Fibroblast of skin of back (primary cell): ENCODE measurements at places on chromosomes 1 and 21.

GRCh38 chr1:21623410-21623961, 45.7 kb downstream of the RAP1GAP start:
- DNase-seq: no peak

GRCh38 chr1:108715932-108716331, 3.2 kb downstream of the FNDC7 start:
- peak; percentile 35 for DNase-seq

- DNase-seq: peak; percentile 69
Measured at GRCh38 chr1:6026095-6026809, 19.4 kb upstream of the KCNAB2 start.

- no peak for DNase-seq
Measured at GRCh38 chr1:214997685-214998084, 84.9 kb upstream of the KCNK2 start.

GRCh38 chr1:24735509-24736375, 9.5 kb upstream of the CLIC4 start:
- DNase-seq: peak; percentile 60

DNA sequence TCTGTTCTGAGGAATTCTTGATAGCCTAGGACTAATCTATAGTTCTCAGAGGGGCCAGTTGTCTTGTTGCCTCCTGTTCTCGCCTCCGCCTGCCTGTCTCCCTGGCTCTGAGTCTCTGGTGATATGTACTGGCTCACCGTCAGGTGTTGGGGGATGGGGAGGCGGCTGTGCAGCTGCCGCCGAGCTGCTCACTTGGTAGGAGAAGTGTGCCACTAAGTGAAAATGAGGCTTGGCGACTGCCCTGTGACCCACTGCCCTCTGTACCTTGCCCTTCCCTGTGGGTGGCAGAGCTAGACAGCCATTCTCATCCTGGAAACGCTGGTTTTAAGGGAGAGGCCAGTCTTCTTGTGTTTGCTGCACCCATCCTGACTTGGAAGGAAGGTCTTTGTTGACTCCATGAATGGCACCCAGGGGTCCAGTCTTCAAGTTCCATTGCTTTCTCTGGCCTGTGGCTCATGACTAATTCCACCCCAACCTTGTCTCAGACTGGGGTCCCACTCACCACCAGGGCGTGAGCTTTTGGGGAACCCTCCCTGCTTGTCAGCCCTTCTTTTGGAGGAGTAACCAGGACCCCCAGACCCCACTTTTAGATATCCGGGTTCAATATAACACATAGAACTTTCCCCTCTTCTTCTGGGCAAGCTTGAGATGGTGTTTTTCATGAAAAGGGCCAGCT, 120.6 kb downstream of the CACNA1E start:
- DNase-seq: no peak

- no peak for DNase-seq
Measured at GRCh38 chr1:231982871-231983587, 356.4 kb downstream of the DISC1 start.

DNA sequence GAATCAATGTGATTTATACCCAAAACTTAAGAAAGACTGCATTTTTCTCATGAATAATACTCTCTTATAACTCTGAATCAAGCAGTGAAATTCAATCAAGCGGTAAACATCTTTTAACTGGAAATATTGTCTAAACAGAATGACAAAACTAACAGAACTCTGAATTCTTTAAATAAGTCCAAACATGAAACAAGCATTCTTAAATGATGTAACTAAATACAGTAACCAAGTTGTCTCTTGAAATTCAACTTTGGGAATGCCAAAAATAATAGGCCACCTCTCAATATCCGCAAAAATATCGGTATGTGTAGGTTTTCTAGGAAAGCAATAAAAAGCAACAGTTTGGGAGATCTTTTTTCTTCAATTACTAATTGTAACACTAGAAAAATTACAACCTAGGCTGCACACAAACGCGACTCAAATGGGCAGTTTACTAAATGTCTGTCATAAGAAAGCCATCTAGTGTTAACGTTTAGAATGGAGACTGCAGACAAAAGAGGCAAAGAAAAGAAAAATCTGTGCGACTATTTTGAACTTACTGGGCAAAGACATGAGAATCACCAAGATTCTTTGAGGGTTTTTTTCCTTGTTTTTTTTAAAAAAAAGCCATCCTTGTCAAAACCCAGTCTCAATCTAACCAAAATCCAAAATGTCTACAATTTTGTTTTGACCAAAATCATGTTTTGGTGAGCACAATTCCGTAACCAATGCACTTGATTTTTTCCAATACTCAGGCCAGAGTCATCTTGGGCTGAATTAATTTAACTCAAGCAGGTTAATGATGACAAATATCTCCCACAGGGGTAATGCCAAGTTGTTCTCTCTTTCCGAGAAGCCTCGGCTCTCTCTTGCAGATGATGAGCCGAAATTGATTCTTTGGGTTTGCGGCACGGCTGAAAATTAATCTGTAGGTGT, 1.3 kb downstream of the SIPA1L2 start:
- DNase-seq: peak; percentile 70

- no peak for DNase-seq
Measured at GRCh38 chr1:235156740-235157139, 4.3 kb downstream of the RBM34 start.

DNA sequence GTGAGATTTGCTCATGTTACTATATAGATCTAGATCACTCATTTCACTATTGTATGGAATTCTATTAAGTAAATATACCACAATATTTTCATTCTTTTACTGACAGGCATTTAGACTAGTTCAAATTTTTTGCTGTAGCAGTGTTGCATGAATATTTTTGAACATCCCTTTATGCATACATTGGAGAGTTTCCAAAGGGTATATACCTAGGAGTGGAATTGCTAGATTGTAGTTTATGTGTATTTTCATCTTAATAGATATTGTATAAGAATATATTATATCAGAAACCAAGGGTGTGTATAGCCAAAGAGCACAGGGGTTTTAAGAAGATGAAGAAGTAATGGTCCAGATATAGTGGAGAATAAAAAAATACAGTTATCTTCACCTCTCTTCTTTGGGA, 6.2 kb downstream of the SCMH1 start:
- no peak for DNase-seq

DNA sequence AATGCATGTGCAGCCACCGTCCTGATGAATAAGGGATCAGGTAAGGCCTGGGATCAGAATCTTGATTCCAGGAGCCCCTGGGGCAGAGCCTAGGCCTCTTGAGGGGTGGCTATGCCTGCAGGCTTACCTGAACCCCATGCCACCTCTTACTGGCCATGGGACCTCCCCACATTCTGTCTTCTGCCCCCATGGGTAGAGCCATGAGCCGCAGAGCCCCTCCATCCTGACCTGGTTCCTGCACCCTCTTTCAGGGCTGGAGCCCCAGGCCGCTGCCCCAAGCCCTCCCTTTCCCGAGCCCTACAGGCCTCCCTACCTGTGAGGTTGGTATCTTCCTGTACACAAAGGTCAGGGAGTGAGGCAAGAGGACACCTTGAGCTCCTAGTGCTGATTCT, 120.8 kb downstream of the DMRTB1 start:
- no peak for DNase-seq

- peak; percentile 2 for DNase-seq
Measured at GRCh38 chr1:98147280-98147679, 226.4 kb upstream of the DPYD start.

- no peak for DNase-seq
Measured at GRCh38 chr1:67937010-67937409, 103.7 kb upstream of the GNG12 start.

DNA sequence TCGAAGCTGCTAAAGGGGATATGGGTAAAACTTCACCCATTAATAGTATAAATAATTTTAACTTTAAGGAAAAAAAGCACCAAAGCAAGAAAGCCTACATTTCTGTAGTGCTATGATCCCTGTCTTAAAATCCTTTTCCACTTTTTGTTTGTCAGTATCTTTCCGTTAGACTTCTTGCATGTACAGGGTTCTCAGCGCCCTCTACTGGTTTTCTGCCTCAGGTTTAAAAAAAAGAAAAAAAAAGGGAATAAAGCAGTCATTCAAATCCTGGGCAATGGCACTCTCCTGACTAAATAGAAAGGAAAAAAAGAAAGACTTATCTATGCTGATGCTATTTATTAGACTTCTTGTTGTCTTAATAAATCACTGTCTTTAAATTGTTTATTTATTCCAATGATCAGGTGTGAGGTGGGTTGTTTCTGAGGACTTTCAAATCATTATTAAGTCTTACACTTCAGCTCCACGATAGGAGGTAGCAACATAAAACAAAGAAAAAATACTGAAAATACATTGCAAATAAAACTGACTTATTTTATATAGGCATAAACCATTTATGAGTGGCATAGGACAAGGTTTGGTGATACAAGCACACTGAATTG, 475.4 kb upstream of the NR5A2 start:
- DNase-seq: peak; percentile 71

- no peak for DNase-seq
Measured at GRCh38 chr1:110007046-110007830, 22.7 kb downstream of the AHCYL1 start.

DNA sequence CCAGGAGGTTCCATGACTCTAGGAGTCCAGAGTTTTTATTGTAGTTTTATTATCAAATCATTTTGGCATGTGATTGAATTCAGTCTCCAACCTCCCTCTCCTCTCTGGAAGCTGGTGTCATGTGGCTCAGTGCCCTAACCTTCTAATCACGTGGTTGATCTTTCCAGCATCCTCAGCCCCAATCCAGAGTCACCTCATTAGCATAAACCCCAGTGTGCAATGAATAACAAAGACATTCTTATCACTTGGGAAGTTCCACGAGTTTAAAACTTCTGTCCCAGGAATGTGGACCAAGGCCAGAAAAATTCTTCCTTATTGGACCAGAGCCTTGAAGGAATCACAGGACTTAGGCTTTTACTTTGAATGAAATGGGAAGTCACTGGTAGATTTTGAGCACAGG, 52.2 kb downstream of the KIRREL1 start:
- DNase-seq: peak; percentile 77

GRCh38 chr1:157868654-157869053, 27.0 kb upstream of the CD5L start:
- no peak for DNase-seq

GRCh38 chr1:106748606-106749005, 307.9 kb upstream of the PRMT6 start:
- no peak for DNase-seq

GRCh38 chr1:180912801-180913565, at the start of gene KIAA1614:
KIAA1614 (plus strand) TSS chr1:180912897; CDS start chr1:180913244, 347 bp downstream.
- peak; percentile 69 for DNase-seq

DNA sequence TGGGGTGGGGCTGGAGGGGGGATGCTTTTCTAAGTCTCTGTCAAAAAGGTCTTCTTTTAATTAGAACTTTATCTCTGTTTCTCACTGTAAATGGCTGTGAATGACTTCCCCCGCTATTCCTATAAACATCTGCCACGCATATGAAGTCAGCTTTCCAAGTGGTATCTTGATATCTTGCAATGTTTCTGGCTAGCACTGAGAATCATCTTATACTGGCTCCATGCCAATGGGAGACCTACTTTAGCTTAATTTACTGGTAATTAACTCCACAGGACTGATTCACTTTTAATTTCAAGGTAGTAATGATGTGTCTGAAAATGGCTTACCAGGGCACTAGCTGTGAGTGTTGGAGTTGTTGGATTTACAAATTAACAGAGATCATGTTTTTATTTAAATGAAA, 4.3 kb downstream of the GPR88 start:
- DNase-seq: no peak

DNA sequence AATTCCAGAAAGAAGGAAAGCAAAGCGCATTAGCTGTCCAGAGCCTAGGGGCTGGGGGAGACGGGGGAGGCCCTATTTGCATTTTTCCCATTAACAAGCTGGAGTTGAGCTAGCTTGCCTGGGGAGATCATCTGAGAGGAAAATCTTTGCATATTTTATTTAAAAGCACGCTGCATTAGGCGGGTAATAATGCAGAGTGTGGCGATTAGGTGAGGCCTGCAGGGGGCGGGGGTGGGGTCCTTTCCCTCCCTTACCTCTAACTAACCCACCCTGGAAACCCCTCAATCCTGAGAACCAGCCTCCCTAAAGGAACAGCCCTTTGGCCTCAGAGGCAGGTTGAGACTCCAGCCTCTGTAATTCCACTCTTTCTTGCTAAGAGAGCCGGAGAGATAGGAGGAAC, 16.2 kb downstream of the C1orf216 start:
- no peak for DNase-seq

DNA sequence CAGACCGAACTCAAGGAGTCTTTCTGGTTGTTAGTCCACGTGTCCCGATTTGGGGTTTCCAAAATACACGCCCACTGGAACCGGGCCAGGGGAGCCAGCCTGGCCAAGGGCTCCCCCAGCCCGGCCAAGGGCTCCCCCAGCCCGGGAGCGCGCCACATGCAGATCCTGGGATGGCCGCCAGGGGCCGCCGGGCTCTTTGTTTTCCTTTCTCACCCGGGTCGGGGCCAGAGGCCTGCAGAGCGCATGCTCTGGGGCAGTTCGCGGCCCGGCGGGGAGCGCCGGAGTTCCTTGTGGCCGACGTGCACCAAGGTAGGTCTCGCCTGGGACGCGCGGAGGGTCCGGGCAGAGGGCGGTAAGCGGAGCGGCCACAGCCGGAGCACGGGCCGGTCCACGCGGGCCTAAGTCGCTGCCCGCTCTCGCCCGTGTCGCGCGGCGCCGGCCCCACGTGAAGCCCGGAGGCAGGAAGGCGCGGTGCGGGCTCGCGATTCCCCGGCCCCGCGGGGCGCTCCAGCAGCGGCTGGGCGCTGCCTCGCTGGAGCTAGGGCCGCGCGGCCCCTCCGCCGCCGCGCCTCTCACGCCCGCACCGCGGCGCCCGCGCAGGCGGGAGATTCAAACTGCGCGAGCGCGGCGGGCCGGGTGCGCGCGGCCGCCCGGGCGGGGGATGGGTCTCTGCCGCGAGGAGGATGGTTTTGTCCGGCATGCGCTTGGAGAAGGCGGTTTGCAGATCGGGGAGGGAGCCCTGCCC, 12.3 kb downstream of the RCC1 start:
- peak; percentile 88 for DNase-seq
